Dorsolateral prefrontal cortex (tissue), 122 donors: ENCODE measurements at places on chromosomes 2 and 18.

DNA sequence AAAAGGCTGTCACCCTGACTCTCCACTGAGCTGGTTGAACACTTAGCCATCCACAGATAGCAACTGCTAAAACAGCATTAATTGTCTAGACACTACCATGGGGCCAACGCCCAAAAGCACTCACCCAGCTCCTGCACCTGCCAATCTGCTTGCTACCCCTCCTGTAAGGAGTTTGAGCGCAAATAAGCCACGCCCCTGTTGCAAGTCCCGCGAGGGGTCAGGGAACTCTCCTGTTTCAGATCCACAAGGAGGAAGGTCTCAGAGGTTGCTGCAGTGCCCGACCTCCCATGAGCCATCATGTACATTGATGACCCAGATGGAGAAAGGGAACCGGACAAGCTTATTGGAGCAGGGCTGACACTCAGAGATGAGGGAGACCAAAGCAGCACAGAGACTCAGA is 106.8 kb downstream of the ZNF516 start:
- DNase-seq, result no peak

GRCh38 chr2:199739413-199740110 is 111.4 kb downstream of the FTCDNL1 start:
- DNase-seq, result peak; percentile 68

- DNase-seq, result no peak
Observed at GRCh38 chr2:23273786-23274185, 111.2 kb upstream of the KLHL29 start.

DNA sequence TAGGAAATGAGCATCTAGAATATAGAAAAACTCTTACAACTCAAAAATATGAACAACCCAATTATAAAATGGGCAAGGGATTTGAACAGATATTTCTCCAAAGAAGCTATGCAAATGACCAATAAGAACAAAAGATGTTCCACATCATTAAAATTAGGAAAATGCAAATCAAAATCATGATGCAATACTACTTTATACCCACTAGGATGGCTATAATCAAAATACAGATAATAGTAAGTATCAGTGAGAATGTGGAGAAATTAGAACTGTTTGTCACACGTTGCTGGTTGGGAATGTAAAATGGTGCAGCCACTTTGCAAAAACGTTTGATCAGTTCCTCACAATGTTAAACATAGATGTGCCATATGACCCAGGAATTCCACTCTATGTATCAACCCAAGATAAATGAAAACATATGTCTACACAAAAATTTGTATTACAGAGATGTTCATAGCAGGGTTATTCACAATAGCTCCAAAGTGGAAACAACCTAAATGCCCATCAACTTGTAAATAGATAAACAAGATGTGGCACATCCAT is 558.4 kb downstream of the SLC4A3 start:
- no peak for DNase-seq

- DNase-seq, result no peak
Observed at GRCh38 chr2:47243596-47244323, 88.7 kb upstream of the STPG4 start.

DNA sequence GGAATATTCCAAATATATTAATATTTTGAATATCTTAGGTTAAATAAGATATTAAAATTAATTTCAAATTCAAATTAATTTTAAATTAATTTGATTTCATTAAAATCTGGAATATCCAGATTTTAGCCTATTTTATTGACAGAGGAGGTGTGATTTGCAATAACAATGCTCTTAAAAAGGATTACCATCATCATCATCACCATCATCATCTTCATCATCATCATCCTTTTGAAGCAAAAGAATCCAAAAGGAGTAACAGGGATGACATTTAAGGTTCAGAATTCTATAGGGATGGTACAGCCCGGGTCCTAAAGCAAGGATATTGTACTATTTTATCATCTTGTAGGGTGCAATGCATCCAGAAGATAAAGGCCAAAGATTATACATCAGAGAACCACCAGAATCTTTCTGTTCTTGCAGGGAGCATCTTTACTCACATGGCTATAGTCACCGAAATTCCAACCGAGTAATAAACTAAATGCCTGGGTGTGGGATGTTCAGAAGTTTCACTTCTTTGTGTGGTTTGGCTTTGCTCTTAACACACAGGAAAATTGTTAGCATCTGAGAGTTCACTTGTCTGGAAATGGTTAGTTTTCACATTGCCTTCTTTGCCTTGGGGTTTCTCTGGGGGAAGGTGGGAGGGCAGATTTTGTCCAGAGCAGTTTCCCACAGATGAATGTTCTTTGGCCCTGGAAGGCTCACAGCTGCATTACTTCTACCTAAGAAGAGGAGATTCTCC is 99.1 kb upstream of the ITGA6 start:
- no peak for DNase-seq

GRCh38 chr2:168138374-168138773 is 109.0 kb downstream of the STK39 start:
- DNase-seq, result no peak

- DNase-seq, result no peak
Observed at GRCh38 chr2:29726976-29727375, 194.4 kb downstream of the ALK start.

- no peak for DNase-seq
Observed at GRCh38 chr2:138959031-138959430, 178.8 kb upstream of the NXPH2 start.

DNA sequence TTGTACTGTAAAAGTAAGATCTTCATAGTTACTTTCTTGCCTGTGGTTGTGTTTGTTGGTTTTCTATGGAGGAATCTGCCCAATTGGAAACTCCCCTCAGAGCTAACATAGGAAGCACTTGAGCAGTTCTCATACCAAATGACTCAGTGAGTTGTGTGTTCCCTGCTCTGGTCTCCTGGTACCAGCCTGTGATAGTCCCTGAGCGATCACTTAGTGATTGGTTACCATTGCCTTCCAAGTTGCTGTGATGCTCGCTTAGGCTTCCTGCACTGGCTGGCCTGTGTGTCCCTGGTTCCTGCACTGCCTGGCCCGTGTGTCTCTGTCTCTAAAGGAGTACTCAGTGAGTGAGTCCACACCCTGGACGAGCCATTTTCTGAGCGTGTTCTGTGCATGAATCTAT is 133.0 kb downstream of the MAP4K4 start:
- DNase-seq, result no peak

- DNase-seq, result no peak
Observed at GRCh38 chr2:73295751-73296400, 2.5 kb upstream of the EGR4 start.

GRCh38 chr2:171347591-171348032 is 86.2 kb downstream of the METTL8 start:
- no peak for DNase-seq

DNA sequence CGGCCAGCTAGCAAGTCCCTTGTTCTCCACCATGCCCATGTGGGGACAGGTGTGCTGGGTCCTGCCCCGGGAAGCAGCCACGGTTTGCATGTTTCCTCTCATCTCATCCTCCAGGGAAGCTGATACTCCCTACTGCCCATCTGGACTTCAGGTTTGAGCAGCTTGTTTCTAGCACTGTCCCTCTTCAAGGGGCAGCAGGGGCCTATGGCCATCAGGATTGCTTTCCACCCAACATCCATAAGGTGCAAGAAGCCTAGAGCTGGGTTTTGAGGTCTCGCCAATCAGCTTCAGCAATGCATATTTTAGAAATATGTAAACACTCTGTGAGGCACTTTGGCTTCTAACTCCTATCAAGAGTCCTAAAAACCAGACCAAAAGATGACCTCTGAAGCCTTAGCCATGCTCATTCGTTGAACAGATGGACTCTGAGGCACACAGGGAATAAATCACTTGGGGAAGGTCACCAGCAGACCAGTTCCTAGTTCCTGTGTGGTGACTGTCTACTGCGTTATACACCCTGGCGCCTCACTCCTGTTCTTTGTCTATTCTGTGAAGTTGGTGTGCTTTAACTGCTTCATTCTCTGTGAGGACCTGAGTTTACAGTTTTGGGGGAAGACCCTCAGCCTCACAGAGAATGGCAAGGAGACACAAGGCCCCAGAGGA is 192.6 kb upstream of the TWIST2 start:
- DNase-seq, result no peak

GRCh38 chr2:157052685-157053224 is 204.8 kb upstream of the GALNT5 start:
- DNase-seq, result no peak
